ENCODE measurements at places on chromosomes 1 and 21.

DNA sequence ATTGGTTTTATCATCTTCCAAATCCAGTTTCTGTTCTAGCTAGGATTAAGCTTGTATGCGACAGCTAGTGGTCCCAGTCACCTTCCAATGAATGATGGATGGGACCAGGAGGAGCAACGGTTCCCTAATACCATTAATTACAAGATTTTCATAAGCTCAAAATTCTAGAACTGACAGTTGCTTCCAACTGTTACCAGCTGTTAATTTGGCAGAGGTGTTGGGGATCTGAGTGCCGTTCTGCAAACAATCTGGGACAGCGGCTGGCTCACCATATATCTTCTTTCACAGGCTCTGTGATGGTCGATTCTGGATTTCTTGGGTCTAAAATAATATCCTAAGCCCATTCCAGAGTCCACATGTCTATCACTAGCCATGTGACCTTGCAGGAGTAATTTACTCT, 34.5 kb upstream of the RALGPS2 start:
- DNase-seq = no peak

DNA sequence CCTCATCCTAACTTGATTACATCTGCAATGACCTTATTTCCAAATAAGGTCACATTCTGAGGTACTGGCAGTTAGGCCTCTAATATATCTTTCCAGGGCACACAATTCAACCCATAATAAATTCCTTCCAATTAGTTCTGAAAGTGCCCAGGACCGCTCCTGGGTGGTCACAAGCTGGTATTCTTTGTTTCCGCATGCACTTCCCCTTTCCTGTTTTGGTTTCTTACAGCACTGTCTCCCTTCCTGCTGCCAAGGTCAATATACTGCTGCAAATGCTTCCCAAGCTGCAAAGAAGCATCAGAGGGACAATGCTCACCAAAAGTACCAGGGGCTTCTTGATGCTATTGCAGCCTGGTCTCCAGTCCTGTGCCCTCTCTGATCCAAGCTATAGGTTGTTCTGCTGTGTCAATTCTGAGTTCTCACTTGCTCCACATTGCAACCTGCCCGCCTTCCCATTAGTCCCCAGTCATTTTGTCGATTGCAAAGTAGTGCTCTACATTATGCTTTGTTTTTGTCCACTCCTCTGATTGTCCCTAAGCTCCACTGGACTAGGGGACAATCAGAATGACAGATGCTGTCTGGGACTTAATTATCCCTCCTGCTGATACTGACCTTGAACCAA, 13.9 kb upstream of the XPR1 start:
- no peak for DNase-seq

- DNase-seq = peak; percentile 37
These were observed 742 bp upstream of the HSPA13 start for GRCh38 chr21:14383596-14384180.

GRCh38 chr1:231232870-231233734, 7.9 kb upstream of the GNPAT start:
- DNase-seq = peak; percentile 64

GRCh38 chr1:77407738-77408375, 126.0 kb downstream of the AK5 start:
- no peak for DNase-seq

DNA sequence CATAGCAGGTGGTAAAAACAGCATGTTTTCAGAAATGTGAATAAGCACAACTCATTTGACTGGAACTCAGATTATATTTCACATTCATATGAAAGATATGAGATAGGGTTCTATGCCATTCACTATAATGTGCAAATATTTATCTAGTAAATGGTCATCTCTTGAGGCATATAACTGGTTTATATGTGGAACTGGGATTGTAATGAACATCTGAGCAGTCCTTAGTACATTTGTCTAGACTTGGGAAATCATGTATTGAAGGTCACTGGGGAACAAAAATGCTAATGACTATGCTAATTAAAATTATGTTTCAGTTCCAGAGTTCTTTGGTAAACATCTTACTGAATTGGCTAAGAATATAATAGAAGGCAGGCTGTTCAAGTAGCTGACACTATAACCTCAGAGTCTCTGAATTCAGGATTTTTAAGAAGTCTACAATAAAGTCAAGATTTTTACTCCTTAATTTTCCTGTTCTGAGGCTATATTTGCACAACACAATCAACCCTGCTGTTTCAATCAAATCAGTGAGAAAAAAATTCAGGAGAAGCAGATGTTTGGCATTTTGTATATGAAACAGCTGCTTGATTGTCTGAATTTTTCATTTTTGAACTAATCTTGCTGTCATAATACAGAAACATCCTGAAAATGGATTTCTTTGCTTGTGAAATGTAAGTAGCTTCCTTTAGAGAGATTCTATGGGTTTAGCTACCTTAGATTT, 244.8 kb upstream of the RGS18 start:
- DNase-seq = no peak

DNA sequence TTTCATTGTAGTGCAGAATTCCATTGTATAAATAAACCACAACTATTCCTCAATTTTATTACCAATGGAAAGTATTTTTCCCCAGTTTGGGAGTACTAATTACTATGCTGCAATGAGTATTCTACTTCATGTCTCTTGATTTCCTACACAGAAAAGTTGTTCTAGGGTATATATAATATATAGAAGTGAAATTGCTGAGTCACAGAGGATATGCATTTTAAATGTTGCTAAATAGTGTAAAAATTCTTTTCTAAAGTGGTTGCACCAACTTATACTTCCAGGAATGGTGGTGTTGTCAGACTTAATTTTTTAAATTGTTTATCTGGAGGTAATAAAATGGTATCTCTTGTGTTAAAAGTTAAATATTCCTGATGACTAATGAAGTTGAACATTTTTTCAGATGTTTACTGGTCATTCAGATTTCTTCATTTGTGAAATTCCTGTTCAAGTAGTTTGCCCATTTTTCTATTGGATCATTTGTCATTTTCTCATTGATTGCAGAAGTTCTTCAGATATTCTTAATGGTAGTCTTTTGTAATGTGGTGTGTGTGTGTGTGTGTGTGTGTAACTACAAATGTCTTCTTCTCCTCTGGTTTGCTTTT, 19.1 kb upstream of the MYOG start:
- DNase-seq = no peak

GRCh38 chr21:35530766-35531165, 481.7 kb upstream of the RUNX1 start:
- peak; percentile 30 for DNase-seq

- DNase-seq = no peak
These were observed 615.8 kb upstream of the RGS18 start for GRCh38 chr1:191542444-191542843.

DNA sequence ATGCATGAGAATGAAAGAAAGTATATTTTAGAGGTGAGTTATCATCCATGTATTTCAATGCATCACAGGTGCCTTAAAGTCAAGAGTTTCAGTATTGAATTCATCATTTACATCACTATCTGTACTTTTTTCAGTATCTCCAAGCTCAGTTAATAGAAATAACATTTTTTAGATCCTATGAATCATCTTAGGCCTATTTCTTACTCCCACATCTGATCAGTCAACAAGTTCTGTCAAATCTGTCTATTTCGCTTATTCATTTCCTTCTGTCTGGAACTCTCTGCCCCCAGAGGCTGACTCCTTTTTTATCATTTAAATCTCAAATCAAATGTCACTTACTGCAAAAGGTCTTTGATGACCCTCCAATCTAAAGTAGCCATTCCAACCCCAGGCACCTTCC, 295.2 kb downstream of the LRRC7 start:
- no peak for DNase-seq

GRCh38 chr1:54791880-54792522, 9.1 kb downstream of the TTC22 start:
- peak; percentile 64 for DNase-seq

- no peak for DNase-seq
These were observed 557.2 kb upstream of the BEND5 start for GRCh38 chr1:49333906-49334305.

GRCh38 chr1:183372586-183373230, 45.5 kb downstream of the NMNAT2 start:
- no peak for DNase-seq

DNA sequence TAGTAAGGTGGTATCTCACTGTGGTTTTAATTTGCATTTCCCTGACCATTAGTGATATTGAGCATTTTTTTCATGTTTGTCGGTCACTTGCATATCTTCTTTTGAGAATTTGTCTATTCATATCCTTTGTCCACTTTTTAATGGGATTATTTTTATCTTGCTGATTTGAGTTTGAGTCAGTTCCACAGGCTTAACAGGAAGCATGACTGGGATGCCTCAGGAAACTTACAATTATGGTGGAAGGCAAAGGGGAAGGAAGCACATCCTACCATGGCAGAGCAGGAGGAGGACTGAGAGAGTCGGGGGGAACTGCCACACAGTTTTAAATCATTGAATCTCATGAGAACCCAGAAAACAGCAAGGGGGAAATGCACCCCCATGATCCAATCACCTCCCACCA, 51.1 kb downstream of the ODF2L start:
- no peak for DNase-seq

- DNase-seq = no peak
These were observed 171.4 kb upstream of the GORAB start for GRCh38 chr1:170360601-170361000.

DNA sequence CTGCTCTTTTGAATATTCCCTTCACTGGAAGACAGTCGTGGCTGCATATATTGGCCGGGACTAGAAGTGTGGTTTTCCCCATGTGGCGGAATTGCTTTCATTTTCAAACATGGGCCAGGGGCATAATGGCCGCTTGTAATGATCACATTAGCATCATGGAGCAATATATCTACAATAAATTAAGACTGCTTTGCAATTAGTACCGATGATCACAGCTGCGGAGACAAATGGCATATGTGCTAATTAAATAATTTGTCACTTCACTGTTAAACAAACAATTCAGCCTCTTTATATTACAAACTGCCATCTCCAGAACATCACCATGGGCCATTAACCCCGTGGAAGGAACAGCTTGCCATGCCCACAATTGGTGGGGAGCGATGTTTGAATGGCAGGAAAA, 68.2 kb upstream of the OLIG2 start:
- no peak for DNase-seq

DNA sequence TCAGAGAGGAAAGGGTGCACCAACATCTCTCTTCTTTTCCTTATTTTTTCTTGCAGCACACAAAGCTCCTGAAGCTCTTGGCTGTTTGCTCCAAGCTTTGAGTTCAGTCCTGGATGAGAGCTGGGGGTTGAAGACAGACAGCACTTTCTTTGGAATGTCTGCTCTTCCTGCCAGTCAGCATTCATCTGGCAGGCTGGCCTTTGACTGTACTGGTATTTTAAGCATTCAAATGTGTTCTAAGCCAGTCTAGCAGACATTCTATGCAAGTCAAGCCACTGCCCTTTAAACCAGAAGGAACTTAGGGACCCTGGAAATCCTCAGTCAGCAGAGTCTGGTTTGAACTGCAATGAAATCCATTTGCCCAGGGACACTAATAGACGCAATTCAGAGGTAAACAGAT, 45.0 kb downstream of the XCL1 start:
- peak; percentile 47 for DNase-seq

DNA sequence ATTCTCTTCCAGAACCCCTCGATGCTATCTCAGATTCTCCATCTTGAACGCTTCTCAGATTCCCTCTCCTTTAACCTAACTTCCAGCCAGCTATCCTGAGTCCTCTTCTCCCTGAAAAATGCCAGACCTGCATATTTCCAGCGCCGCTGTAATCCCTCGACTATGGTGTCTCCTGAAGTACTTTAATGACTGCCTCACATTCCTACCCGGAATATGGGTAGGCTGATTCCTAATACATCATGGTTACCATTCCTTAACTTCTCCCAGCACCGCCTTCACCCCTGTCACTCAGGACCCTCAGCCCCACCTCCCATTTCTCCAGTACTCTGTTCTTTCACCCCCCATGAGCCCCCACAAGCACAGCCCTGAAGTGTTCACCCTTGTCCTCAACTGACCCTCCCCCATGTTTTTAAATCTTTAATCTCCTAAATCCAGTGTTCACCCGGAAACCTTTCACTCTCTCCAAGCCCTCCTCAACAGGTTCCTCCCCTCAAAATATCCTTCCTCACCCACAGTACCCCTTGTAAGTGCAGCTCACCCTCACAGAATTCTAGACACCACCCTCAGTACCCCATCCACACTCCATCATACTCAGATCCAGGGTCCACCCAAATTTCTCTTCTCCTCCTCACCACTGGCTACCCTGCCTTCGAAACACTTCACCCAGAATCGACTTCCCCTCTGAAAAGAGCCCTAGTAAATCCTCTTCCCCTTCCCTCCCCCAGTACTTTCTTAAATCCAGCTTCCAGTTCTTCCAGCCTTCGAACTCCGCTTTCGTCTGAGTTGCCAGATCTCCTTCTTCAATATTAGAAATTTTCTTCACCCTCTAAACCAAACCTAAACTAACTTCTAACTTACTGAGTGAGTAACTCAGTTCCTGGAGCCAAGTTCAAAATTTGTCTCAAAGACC, 922 bp downstream of the CPT2 start:
- DNase-seq = peak; percentile 22

GRCh38 chr1:52037402-52037814, 3.8 kb upstream of the KTI12 start:
- DNase-seq = no peak

DNA sequence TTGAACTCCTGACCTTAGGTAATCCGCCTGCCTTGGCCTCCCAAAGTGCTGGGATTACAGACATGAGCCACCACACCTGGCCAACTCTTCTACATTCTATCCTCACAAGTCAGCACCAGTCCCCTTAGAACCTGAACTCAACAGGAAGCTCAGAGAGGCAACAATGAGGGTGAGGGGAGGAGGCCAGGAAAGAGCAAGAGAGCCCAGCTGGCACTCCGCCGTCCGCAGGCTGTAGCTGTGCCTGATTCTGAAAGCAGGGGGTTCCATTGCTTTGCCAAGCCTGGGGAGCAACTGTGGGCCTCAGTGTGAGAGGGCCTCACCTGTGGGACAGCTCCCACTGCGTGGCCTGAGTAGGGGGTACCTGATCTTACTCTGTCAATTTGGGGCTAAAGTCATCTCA, 18.7 kb downstream of the STK40 start:
- no peak for DNase-seq

- DNase-seq = no peak
These were observed 71.1 kb downstream of the NIBAN1 start for GRCh38 chr1:184903111-184903692.

DNA sequence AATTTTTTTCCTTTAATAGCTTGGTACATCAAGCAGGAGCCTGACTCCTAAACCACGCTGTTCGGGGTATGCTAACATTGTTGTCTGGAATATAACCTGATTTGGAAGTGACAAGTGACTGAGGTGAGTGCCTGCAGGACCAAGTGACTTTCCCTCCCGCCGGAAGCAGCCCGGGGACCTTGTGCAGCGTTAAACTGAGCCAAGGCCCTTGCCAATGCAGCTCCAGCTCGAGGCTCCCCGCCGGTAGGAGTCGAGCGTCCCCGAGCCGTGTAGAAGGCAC, 716 bp upstream of the MTARC1 start:
- no peak for DNase-seq

DNA sequence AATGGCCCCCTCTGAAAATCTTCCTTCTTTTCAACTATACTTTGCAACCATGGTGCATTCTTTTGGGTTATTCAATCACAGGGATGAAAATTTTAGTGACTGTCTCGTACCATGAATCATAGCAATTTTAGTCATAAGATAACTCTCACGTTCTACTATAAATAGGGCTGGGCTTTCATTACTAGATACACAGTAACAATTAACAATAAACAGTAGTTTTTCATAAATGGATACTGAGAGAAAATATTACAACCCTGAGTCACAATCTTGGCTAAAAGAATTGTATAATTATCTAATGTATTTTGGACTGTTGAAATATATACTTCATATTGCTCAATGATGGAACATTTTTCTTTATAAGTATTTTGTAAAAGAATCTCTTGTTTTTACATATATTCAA, 96.1 kb downstream of the TEX35 start:
- DNase-seq = peak; percentile 58
